ENCODE measurements at places on chromosomes 1 and 21. TPM values are rescaled to one million over a fixed set of nuclear protein-coding genes. Genes with fewer than 3 reads are reported as not detected.

DNA sequence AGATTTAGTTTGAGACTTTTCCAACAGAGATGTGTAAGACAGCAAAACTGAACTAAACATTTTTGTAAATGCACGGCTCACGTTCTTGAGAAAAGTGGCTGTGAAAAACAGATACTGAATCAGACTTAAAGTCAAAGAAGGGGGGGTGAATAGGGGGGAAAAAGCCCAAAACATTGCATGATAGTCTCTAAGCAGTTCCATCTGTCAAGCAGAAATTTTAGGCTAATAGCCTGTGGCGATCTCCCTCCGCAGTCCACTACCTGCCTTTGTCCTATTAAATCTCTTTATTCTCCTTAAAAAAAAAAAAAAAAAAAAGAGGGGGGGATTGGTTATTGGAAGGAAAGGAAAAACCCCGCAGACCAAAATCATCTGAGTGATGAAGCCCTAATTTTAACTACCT, 217.6 kb upstream of the NFIA start:
- no peak for DNase-seq
- peaks cover 22% of the 10 kb centered on the region for H3K4me1 ChIP-seq
- no peaks in the 10 kb centered on the region for H3K36me3 ChIP-seq
- no peak overlapping the region for H3K4me3 ChIP-seq
- H3K27ac ChIP-seq, result no peak overlapping the region
- H3K27me3 ChIP-seq, result no peaks in the 10 kb centered on the region

DNA sequence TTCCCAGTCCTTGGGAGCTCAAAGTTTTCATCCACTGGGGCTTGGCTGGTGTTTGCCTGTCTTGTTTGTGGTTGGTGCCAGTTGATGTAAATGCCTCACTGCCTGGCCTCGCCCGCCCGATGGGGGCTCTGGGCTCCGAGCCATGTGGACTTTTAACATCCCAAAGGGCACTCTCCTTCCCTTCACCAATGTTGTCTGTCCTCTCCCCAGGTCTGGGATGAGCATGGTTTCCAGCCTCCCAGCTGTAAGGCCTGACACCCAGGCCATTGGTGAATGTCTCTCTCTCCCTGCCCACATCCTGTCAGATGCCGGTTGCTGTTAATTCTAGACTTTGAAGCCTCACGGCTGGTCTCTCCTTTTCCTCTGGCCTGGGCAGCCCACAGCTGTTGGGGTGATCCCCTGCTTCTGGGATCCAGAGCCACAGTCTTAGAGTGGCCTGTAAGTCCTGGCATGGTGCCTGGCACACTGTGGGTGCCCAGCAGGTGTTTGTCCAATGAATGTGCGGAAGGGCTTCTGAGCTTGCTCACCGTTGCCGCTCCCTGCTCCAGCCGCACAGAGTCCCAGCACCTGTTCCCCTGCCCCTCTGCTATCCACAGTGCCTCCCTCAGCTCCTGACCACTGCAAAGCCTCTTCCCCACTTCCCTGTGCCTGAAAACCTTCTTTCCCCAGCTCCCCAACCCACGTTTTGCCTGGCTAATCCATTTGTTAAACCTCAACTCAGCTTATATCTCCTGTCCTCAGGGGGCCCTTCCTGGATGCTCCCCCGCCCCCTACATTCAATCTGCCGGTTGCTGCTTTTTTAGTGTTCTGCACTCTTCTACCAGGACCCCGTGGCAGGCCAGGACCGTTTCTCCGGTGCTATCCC, 3.3 kb upstream of the C1orf174 start:
- H3K27ac ChIP-seq, result no peak overlapping the region
- H3K36me3 ChIP-seq, result no peaks in the 10 kb centered on the region
- no peak for DNase-seq
- no peak overlapping the region for H3K4me3 ChIP-seq
- H3K4me1 ChIP-seq, result peaks cover 19% of the 10 kb centered on the region

- H3K4me1 ChIP-seq, result peaks cover 90% of the 10 kb centered on the region
- no peaks in the 10 kb centered on the region for H3K27me3 ChIP-seq
- DNase-seq, result peak; percentile 28
Measured at GRCh38 chr1:116951200-116951935, 41.7 kb downstream of the PTGFRN start.

ACKR1 gene
- total RNA-seq, result 10.9 TPM

DNA sequence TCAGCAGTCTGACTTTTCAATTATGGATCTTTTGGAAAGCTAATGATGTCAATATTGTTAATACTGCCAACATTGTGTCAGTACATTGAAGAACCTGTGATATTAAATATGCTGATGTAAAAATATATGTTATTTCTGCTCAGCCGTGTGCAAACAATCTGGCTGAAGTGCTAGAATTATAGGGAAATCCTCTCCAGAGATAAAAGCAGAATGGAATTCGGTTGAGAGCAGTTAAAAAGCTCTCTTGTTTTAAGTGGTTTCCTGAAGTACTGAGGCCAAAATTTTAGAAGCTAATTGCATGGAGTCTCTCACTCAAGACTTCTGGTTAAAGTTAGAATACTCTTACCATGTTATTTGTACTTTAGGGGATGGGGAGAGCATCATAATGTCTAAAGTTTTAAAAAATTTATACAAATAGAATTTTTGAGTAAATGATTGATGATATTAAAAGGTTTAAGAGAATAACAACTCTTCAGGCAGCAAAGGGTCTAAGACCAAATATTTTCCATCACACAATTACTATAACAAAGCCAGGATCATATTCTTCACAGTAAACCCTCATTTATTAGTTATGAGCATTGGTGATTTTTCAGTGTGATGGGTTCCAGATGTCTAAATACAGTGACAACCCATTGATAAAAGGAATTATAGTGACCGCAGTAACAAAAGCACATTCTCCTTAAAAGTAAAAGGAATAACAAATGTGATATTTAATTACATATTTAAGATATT, 834.2 kb upstream of the CXADR start:
- no peak for DNase-seq
- H3K36me3 ChIP-seq, result no peaks in the 10 kb centered on the region
- H3K27me3 ChIP-seq, result no peaks in the 10 kb centered on the region
- H3K4me1 ChIP-seq, result no peaks in the 10 kb centered on the region

GRCh38 chr1:19338323-19338762, 26.2 kb downstream of the SLC66A1 start:
- H3K27ac ChIP-seq, result no peak overlapping the region
- peaks cover 12% of the 10 kb centered on the region for H3K4me1 ChIP-seq
- DNase-seq, result no peak
- H3K36me3 ChIP-seq, result peaks cover 44% of the 10 kb centered on the region

DNA sequence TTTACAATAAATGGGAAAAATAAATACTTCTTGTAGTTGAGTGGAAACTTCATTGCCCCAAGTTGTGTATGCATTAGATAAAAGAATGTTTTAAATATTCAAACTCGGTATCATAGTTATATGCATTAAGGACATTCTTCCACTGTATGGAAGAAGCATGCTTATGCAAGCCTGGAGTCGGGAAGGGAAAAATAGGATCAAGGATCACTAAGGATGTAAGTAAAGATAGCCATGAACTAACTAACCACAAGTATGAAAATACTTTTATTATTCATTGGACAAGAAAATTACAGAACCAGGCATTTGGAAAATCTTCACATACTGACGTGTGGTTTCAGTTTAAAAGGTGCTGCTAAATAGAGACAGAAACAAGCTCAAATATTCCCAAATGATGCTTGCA, 26.9 kb upstream of the DPYD start:
- no peaks in the 10 kb centered on the region for H3K4me1 ChIP-seq
- no peak overlapping the region for H3K27ac ChIP-seq
- no peak overlapping the region for H3K4me3 ChIP-seq
- no peaks in the 10 kb centered on the region for H3K36me3 ChIP-seq
- no peak for DNase-seq

PIGP gene
- 37.6 TPM for total RNA-seq

DNA sequence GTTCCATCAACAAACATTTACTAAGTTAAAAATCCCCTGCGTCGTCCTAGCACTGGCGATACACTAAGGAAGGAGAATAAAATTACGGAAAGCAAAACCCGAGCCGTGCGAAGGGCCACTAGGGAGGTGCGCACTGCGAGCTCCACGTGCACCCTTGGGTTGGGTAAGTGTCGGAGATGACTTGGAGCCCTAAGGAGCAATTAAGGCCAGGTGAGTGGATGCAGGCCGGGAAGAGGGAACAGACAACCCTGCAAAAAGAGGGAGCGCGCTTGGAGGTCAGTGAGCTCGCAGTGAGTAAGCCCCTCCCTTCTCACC, 704 bp downstream of the WDR4 start:
- peaks cover 27% of the 10 kb centered on the region for H3K36me3 ChIP-seq
- DNase-seq, result no peak
- no peaks in the 10 kb centered on the region for H3K27me3 ChIP-seq
- peaks cover 23% of the 10 kb centered on the region for H3K4me1 ChIP-seq

DNA sequence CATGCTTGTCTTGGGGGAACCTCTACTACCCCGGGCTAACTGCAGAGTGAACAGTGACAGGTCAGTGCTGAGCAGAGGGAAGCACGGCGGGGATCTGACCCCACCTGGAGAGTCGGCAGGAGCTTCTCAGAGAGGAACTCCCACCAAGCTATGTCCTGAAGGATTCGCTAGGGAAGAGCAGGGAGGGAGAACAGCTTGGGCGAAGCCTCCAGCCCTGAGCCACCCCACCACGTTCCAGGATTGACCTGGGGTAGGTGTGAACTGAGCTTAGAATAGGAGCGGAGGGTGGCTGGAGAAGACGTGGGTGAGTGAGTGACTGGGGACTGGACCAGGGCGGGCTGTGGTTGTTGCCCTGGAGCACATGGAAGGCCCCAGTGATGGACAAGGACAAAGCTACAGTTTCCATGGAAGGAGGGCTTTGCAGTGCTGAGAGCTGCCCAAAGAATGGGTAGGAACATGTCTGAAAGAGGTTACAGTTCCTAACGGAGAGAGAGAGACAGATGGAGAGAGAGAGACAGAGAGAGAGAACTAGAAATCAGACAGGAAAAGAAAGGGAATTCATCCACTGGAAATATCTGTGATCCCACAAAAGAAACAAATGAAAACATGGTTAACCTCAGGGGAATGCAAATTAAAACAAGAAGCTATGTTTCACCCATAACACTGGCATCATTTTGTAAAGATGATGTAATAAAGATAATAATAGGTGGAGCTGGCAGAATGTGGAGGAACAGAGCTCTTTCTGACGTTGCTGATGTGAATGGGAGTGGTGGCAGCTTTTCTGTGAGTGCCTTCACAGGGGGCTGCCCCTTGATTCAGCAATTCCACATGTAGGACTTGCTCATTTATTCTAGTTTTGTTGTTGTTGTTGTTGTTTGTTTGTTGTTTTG, 17.2 kb downstream of the BSND start:
- no peak overlapping the region for H3K4me3 ChIP-seq
- H3K27ac ChIP-seq, result no peak overlapping the region
- no peak for DNase-seq
- no peaks in the 10 kb centered on the region for H3K36me3 ChIP-seq
- H3K27me3 ChIP-seq, result peaks cover 70% of the 10 kb centered on the region

Measured in left ventricle myocardium inferior (tissue), 1 donor.